ENCODE measurements at places on chromosomes 11 and 22.

DNA sequence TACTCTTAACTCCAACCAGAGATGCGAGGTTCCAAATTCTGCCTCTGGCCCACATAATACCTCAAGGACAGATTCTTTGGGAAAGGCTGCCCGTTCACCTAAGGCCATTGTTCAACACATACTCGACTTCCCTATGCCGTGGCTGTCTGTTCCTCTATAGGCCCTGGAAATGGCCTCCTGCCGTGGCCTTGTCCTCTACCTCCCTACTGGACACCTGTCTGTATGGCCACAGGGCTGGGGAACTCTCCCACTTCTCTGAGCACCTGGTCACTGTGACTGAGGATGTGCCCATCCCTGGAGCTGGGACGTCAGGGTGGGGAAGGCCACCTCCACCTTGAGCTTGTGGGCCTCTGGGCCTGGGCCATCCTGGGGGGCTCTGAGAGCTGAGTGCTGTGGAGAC is 340.5 kb upstream of the B3GAT1 start:
- DNase-seq, result no peak

- DNase-seq, result no peak
These were observed 6.2 kb downstream of the TAF6L start for GRCh38 chr11:62777389-62777788.

- no peak for DNase-seq
These were observed 201.7 kb downstream of the ARHGAP42 start for GRCh38 chr11:100888836-100889235.

DNA sequence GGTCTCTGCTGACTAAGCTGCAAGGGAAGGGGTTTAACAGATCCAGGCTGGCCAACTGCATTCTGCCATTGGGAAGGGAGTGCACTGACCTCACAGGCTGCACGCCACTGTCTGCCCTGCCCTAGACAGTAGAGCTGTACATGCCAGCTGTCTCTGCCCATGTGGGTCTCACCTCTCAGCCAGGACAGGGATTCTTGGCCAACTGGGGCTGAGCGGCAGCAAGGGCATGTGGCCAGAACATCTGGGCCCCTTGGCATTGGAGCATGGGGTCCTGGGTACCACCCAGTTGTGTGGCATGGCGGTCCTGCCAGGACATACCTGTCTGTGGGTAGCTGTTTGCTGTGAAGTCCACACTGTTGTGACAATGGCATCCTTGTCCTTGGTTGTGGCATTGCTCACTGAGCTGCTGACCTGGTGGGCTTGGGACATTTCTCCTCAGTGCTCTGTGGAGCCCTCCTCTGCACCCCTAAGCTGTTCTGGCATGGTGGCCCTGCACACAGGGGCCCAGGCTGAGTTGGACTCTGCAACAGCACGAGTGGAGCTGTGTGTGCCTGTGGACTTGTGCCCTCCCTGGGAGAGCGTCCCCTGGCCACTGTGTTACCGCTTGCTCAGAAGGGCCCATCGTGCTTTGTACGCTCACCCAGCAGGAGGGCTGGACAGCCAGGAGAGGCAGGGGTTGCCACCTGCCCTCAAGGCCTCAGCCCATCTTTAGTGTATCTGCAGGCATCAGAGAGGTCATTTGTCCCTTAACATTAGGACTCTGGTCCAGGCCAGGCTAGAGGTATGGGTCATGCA is 46.7 kb downstream of the MED15 start:
- DNase-seq, result no peak

DNA sequence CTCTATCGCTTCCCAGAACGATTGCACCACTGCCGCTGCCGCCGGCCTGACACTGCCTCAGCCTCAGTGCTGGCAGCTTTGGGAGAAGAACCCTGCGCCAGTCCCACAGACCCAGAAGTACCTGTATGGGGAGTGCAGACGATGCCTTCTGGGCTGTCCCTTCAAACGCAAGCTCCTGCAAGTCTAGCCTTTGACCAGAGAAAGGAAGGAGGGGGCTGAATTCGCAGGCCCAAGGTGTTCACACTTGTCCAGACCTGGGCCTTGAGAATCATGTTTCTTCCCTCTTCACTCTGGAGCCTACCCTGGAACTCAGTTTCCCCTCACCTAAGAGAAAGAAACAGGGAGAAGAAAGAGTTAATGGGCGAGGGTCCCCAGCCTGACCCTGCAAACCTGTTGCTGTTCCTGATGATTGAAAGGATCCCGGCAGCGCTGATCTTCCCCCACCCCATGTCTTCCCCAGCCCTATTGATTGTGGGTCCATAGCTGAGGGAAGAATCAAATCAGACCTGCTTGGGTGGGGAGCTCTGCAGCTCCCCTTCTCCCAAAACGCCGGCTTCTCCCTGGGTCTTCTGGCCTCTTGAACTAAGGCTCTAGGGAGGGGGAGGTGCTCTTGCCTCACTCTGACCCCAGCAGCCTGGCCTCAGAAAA is 786 bp upstream of the MCAM start:
- no peak for DNase-seq

DNA sequence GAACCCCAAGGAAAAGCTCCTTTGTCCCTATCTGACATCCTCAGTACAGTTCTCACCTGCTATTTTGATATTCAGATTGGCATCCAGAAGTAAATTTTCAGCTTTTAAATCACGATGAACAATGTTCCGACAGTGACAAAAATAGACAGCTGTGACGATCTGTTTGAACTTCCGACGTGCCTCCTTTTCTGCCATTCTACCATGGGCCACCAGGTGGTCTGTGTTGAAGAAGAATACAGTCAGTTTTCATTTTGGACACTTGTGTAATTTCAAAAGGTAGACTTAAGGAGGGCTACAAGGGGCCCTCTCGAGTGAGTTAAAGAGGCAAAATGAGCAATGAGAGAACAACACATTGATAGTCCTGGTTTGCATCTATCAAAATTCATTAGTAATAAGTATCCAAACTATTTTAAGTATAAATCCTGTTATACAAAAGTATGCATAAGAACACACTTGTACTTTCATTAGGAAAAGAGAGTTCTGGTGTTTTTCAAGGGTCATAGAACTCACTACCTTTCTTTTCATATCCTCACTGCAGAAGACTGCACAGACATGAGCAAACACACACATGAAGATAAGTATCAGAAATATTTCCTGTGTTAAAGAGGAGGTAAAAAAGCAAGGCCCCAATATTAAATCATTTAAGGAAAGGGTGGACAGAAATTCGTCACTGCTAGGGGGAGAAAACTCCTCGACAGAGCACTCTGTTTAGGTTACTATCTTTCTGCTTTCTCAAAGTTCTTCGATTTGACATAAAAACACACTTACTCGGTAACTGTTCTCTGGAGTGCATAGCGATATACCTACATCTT is 89.9 kb upstream of the APOA1 start:
- DNase-seq, result no peak

DNA sequence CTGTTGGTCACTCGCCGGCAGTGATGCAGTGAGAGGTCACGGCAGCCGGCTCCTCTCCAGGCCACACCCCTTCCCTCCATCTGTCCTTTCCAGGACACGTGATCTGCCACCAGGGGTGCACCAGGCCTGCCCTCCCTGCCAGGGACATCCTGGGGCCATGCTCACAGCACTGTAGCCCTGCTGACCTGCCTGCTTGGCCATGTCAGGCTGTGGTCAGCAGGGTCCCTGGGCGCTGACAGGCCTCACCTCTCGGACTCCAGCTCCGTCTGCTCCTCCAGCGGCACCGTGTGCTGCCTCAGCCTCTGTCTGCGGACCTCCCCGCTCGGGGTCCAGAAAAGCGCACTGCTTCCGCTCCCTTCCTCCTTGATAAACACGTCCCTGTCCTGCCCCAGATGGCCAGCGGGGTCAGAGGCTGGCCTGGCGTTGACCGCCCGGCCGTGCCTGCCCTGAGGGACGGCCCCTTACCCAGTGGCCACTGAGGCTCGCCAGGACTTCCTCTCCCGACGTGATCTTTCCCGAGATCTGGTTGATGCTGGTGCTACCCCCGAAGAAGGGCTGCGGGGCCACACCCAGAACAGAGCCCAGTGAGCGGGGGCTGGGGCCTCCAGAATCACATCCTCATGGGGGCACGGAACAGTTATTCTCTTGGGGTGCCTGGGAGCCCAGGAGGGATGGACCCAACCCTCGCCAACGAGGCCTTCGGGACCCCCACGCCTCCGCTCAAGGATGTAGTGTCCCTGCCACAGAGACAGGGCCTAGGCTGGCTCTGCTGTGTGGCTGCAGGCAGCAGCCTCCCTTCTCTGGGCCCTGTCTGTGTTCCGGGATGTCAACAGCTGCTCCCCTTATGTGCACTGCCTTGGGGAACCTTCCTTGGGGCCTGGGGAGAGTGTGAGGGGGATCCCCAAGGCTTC is 36.3 kb upstream of the CARS1 start:
- no peak for DNase-seq

DNA sequence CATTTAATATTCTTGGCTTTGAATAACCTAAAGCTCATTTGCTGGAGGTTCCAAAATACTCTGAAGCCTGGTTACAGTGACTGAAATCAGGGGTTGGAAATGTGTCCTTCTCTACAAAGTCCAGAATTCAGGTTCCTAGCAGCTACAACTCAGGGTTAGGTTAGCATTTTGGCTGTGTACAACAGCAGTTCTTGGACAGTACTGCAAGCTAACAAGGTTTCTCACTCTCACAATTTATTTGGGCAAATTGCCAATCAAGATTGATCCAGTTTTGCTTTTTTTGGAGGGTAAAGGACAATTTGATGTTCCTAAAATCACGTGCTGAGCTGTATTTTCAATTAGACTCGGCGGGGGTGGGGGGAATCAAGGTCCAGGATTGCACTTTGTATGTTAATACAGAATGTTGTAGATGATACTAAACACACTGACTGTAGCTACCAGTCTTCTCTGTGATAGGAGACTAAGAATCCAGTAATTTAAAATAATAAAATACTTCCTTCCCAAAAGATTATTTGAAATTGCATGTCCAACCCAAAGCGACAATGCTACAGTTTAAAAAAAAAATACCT is 49.7 kb upstream of the RAPSN start:
- DNase-seq, result no peak

GRCh38 chr22:21076912-21077625 is 31.3 kb downstream of the LRRC74B start:
- DNase-seq, result no peak

GRCh38 chr11:60761436-60762190 is 4.9 kb downstream of the MS4A15 start:
- DNase-seq, result no peak

- DNase-seq, result no peak
These were observed 5.1 kb downstream of the GDPD5 start for GRCh38 chr11:75520688-75521087.

- no peak for DNase-seq
These were observed 84.4 kb upstream of the ARHGAP42 start for GRCh38 chr11:100602716-100603115.
